Ovary (tissue), 10 donors: ENCODE measurements at places on chromosomes 2 and 18. TPM values are rescaled to one million over a fixed set of nuclear protein-coding genes. Genes with fewer than 3 reads are reported as not detected.

ITGA6 gene
- 9.9 TPM for total RNA-seq

ZC3H6 gene
- total RNA-seq: 28.4 TPM

UGP2 gene
- total RNA-seq: 74.0 TPM

DSC2 gene
- total RNA-seq: 4.2 TPM

FOXD4L1 gene
- total RNA-seq: 0.25 TPM

IL1F10 gene
- total RNA-seq: not detected

GRCh38 chr2:205465791-205466190 lies 216.5 kb upstream of the NRP2 start:
- DNase-seq: no peak
- H3K27ac ChIP-seq: no peak overlapping the region
- H3K27me3 ChIP-seq: no peaks in the 10 kb centered on the region
- no peaks in the 10 kb centered on the region for H3K36me3 ChIP-seq

DNA sequence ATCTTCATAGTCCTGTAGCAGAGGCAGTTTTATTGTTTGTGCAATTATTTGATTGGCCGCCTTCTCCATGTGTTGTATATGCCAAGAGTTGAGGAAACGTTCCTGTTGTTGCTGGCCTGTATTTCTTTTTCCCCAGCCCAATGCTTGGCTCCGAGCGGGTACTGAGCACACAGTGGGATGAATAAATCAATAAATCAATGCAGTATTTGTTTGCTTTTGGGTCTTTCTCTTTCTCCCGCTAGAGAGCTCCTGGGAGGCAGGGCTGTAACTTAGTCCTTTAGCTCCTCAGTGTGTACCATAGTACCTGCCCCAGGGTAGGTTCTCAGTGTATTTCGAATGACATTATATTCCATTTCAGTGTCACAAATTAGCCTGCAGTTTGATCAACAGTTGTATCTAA lies 71.8 kb downstream of the ICOS start:
- no peak overlapping the region for H3K27ac ChIP-seq
- H3K27me3 ChIP-seq: no peaks in the 10 kb centered on the region
- no peak overlapping the region for H3K4me3 ChIP-seq
- DNase-seq: no peak
- H3K36me3 ChIP-seq: no peaks in the 10 kb centered on the region
- no peaks in the 10 kb centered on the region for H3K4me1 ChIP-seq

GRCh38 chr2:146305164-146305563 lies 1539.7 kb upstream of the ACVR2A start:
- DNase-seq: no peak
- H3K27me3 ChIP-seq: no peaks in the 10 kb centered on the region
- H3K27ac ChIP-seq: no peak overlapping the region
- H3K4me1 ChIP-seq: no peaks in the 10 kb centered on the region

- no peak overlapping the region for H3K27ac ChIP-seq
- no peaks in the 10 kb centered on the region for H3K36me3 ChIP-seq
- H3K4me3 ChIP-seq: no peak overlapping the region
- no peaks in the 10 kb centered on the region for H3K4me1 ChIP-seq
Measured at GRCh38 chr2:139477618-139478017, 697.4 kb upstream of the NXPH2 start.

DNA sequence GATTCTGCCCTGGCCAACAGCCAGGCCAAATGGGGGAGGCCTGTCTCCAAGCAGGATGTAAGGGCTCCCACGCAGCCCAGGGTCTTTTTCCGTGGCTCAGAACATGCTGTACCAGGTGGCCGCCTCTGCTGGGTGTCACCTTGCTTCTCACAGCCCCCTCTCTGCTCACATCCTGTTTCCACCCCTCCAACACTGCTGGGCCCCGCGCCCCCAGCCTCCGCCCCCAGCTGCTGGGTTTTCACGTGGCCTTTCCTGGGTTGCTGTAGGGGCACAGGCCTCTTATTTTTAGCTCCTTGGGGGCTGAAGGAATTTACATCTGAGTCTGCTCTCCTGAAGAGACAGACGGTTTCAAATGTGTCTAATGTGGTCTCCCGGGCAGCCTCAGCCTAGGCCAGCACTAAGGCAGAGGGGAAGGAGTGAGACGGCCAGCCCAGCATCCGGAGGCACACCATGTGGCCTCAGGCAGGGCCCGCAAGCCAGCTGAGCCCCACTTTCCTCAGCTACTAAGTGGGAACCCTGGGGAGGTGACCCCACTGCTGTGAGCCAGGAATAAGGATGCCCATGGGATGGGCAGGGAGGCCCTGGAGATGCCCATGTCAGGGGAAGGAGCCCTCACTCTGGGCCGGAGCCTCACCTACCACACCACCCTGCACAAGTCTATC lies 18.7 kb upstream of the DUSP2 start:
- no peak for DNase-seq
- no peaks in the 10 kb centered on the region for H3K27me3 ChIP-seq
- H3K36me3 ChIP-seq: no peaks in the 10 kb centered on the region
- no peak overlapping the region for H3K27ac ChIP-seq

- DNase-seq: peak; percentile 31
- H3K27ac ChIP-seq: no peak overlapping the region
- no peak overlapping the region for H3K4me3 ChIP-seq
- H3K4me1 ChIP-seq: peaks cover 9% of the 10 kb centered on the region
- H3K27me3 ChIP-seq: no peaks in the 10 kb centered on the region
- H3K36me3 ChIP-seq: no peaks in the 10 kb centered on the region
Measured at GRCh38 chr2:202423139-202423538, 47.0 kb downstream of the BMPR2 start.

DNA sequence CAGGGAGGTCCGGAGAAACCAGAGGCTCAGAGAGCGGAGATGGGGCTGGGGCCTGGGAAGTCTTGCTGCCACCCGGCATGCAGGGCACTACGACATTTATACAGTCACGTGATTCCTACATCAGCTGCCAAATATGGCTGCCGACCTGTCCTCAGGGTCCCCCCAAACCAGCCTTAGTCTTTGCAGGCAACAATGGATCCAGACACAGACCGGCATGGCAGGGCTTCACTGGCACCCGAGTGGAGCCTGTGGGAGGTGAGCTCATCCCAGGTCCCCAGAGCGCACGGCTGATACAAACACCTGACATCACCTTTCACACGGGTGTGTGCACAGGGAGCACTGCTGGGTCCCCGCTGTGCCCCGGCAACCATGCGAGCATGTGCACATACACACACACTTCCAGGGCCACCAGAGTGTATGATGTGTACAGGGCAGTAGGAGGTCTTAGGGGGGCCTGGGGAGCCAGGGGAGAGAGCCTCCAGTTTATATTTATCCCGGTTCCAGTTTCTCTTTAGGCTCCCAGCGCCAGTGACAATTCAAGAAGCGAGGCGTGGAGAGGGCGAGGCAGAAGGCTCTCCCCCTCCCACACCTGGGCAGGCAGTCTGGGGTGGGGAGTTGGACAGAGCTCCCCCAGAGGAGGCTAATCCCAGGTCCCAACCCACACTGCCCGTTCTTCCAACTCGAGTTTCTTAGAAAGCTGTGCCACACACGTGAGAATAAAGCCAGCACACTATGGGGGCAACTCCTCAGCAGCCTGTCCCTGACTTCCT lies 2.7 kb downstream of the SEMA4C start:
- H3K27me3 ChIP-seq: no peaks in the 10 kb centered on the region
- H3K27ac ChIP-seq: peak overlapping the region; percentile 96
- peak overlapping the region; percentile 91 for H3K4me3 ChIP-seq

DNA sequence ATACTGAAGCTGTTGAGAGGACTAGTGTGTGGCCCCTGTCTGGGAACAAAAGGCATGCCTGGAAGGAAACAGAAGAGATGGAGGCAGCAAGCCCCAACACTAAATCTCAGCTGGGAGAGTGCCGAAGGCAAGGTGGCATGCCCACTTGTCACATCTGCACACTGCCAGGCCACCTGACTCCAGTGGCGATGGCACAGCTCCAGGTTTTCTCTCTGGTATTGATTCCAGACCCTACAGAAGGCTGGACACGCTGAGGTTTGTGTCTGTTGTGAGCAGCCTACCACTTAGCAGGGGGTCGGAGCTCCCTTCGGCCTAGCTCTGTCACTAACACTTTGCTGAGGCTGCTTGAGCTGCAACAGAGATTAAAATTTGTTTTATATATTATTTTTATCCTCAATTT lies 307.3 kb downstream of the TDRD15 start:
- no peak overlapping the region for H3K4me3 ChIP-seq
- H3K27ac ChIP-seq: no peak overlapping the region
- H3K4me1 ChIP-seq: no peaks in the 10 kb centered on the region

DNA sequence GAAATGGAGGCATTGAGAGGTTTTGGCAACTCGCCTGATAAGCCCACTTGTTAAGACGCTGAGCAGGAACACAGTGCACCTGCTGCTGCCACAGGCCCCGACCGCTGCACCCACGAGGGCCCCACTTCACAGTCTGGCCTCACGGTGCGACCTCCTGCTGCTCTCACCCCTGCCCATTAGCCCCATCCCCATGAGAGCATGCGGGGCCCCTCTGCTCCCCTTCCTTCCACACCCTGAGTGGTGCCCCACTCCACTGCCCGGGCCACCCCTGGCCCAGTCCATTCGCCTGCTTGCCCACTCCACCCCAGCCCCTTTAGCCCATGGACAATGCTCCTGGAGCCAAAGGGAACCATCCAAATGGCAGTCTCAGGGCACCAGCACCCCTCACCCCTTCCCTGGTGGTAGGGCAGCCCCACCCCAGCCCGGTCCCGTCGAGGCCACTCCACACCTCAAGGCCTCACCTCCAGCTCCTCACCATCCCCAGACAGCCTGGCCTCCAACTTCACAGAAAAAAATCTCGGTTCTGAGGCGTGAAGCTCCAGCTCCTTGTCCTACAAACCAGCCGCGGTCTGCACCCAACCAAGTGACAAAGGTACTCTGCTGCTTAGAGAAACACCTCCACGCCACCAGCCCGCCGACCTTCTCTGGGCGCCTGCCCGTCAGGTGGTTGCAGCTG lies 6.7 kb upstream of the GPR55 start:
- H3K36me3 ChIP-seq: no peaks in the 10 kb centered on the region
- no peak for DNase-seq
- no peaks in the 10 kb centered on the region for H3K4me1 ChIP-seq
- no peak overlapping the region for H3K27ac ChIP-seq

GRCh38 chr2:68849579-68850030 lies 21.6 kb downstream of the BMP10 start:
- no peaks in the 10 kb centered on the region for H3K27me3 ChIP-seq
- H3K27ac ChIP-seq: no peak overlapping the region

DNA sequence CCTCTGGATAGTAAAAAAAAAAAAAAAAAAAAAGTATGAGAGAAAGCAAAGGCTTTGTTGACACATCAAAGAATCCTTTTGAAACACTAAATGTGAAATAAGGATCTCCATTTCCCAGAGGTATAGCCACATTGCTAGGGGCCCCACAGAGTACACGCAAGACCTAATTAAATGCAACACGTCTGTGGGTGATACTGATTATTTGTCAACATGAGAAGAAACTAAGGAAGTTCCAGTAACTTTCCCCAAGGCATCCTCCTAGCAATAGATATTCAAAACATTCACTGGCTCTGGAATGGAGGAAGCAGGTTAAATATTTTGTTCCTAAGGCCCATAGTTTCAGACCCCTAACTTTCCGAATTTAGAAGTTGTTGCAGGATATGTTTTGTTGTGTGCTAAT lies 24.6 kb upstream of the EPB41L3 start:
- no peak overlapping the region for H3K27ac ChIP-seq
- H3K27me3 ChIP-seq: no peaks in the 10 kb centered on the region
- H3K4me1 ChIP-seq: no peaks in the 10 kb centered on the region
- H3K36me3 ChIP-seq: no peaks in the 10 kb centered on the region
- no peak for DNase-seq

- no peaks in the 10 kb centered on the region for H3K27me3 ChIP-seq
- no peaks in the 10 kb centered on the region for H3K36me3 ChIP-seq
- no peak for DNase-seq
- peaks cover 3% of the 10 kb centered on the region for H3K4me1 ChIP-seq
Measured at GRCh38 chr18:26657631-26658581, 109.6 kb upstream of the KCTD1 start.

- H3K4me3 ChIP-seq: no peak overlapping the region
- no peaks in the 10 kb centered on the region for H3K27me3 ChIP-seq
- no peaks in the 10 kb centered on the region for H3K36me3 ChIP-seq
- no peak for DNase-seq
- no peak overlapping the region for H3K27ac ChIP-seq
Measured at GRCh38 chr2:239106314-239106908, 258.5 kb downstream of the TWIST2 start.

- H3K27ac ChIP-seq: no peak overlapping the region
- no peak overlapping the region for H3K4me3 ChIP-seq
- no peaks in the 10 kb centered on the region for H3K4me1 ChIP-seq
- DNase-seq: no peak
Measured at GRCh38 chr2:4012197-4012596, 308.8 kb downstream of the DCDC2C start.

GRCh38 chr18:23380817-23381216 lies 72.3 kb upstream of the RIOK3 start:
- no peaks in the 10 kb centered on the region for H3K27me3 ChIP-seq
- peaks cover 7% of the 10 kb centered on the region for H3K4me1 ChIP-seq
- no peaks in the 10 kb centered on the region for H3K36me3 ChIP-seq

DNA sequence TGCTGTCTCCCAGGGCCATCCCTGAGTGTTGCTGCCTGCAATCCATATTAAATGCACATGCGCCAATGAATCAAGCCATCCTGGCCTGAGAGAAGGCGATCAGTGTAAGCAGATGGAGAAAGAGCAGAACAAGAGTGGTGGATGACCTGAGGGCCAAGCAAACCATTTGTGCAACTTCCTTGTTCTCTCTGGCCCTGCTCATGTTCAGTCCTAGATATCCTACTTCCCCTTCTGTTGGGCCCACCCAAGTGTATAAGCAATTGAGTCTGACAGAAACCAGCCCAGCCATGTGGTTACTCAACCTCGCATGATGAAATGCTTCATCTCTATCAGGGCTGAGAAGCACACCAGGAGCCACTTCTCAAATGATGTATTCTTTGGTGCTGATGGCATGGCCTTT lies 383.1 kb upstream of the ID2 start:
- H3K27me3 ChIP-seq: no peaks in the 10 kb centered on the region
- no peaks in the 10 kb centered on the region for H3K4me1 ChIP-seq
- no peaks in the 10 kb centered on the region for H3K36me3 ChIP-seq
- DNase-seq: no peak
- H3K4me3 ChIP-seq: no peak overlapping the region

GRCh38 chr2:239724194-239724849 lies 300.8 kb downstream of the NDUFA10 start:
- no peaks in the 10 kb centered on the region for H3K4me1 ChIP-seq
- DNase-seq: no peak
- no peaks in the 10 kb centered on the region for H3K27me3 ChIP-seq

DNA sequence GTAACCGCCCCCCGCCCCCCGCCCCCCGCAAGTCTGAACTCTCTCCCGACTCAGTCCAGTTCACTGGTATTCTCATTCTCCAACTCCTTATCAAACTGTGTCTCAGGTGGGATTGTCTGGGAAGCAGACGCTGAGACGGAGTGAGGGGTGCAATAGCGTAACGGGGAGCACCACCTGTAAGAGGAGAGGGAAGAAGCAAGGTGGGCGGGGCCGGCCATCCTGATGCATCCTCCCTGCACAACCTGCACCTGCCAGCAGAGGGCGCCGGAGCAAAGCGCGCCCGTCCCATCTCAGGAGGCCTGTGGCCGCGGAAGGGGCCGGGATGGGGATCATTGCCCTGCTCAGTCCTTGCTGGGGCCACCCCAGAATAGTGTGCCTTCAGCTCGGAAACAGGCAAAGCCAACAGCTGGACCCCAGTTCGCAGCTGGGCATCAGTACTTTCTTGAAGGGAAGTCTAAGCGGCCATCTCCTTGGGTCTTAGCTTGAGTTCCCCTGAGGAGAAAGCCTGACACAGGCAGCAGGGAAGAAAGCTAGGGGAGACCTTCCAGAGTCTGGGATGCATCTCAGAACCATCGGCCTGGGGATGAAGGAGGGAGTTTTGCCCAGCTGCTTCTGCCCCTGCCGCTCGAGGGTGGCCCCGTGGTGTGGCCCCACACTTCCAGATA lies 208.0 kb downstream of the TFCP2L1 start:
- no peak for DNase-seq
- no peak overlapping the region for H3K4me3 ChIP-seq
- no peaks in the 10 kb centered on the region for H3K36me3 ChIP-seq
- no peaks in the 10 kb centered on the region for H3K27me3 ChIP-seq
- no peak overlapping the region for H3K27ac ChIP-seq
